ENCODE measurements at places on chromosomes 2 and 18. TPM values are rescaled to one million over a fixed set of nuclear protein-coding genes. Genes with fewer than 3 reads are reported as not detected.

DNA sequence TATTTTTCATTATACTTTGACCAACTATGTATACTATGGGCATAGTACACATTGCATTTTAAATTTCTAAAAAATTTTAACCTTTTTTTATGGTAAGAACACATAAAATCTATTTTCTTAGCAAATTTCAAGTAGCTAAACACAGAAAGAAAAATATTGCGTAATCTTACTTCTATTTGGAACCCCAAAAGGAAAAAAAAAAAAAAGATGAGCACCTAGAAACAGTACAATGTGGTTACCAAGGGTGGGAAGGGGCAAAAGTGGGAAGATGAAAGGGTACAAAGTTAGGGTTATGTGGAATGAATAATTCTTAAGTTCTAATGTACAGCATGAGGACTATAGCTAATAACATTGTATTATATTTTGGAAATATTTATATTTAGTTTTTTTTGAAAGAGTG lies 205.0 kb upstream of the EPHA4 start:
- DNase-seq: no peak

The SERPINB13 gene
- not detected for polyA plus RNA-seq

The LAMA3 gene
- 0.75 TPM for polyA plus RNA-seq

GRCh38 chr2:171941316-171941699 lies 19.0 kb downstream of the HAT1 start:
- no peak for DNase-seq

GRCh38 chr2:117835990-117836760 lies 21.7 kb downstream of the DDX18 start:
- DNase-seq: peak; percentile 76

DNA sequence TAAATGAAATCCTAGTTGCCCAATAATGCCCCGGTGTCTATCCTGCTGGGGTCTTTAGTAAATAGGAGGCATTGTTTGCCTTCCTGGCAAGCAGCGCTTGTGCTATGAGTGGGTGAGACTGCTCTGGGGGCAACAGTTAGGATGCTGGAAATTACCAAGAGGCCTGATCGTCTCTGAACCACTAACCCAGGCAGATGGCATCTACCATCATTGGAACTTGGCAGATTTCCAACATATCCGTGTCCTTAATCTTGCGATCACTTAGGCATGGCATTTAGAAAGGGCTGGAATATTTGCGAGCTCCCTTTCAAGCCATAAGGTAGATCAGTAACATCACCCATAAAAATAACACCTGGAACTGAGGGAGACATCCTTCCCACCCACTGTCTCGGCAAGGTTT lies 18.8 kb upstream of the SH3RF3 start:
- DNase-seq: no peak

DNA sequence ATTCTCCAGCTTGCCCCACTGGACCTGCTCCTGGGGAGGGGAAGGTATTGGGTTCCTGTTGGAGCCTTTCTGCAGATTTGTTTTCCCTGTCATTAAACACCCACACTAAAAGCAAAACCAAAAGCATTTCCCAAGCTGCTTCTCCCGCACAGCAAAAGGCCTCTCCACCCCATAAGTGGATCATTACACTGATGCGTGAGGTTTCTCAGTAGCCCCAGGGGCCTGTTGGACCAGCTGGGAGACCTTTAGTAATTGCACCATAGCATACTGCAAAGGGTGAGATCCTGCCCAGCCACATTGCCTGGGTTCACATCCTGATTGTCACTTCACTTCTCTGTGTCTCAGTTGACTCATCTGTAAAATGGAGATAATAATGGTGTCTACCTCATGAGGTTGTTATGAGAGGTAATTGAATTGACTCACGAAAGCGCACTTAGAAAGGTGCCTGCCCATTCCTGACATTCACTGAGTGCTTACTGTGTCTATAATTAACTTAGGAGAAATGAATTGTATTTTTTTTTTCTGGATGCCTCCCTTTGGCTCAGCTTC lies 43.9 kb downstream of the TOGARAM2 start:
- no peak for DNase-seq

DNA sequence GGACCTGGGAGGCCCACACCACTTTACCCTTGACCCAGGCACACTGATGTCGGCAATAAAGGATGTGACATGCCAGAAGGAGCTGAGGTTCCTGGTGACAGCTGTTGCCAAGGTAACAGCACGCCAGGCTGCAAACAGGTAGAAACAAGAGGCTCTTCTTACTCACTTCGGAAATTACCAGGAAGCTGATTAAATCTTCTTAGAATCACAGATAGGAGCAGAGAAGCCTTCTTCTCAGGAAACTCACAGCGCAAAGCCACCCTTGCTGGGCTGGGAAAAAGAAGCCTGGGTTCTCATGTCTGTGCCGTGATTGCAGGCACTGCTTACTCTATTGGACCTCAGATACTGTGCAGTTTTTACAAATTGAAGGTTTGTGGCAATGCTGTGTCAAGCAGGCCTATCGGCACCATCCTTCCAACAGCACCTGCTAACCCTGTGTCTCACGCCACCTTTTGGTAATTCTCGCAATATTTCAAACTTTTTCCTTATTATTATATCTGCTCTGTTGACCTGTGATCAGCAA lies 61.0 kb upstream of the TAF1B start:
- no peak for DNase-seq

- peak; percentile 13 for DNase-seq
Observed at GRCh38 chr2:64391424-64391823, 62.5 kb upstream of the LGALSL start.

DNA sequence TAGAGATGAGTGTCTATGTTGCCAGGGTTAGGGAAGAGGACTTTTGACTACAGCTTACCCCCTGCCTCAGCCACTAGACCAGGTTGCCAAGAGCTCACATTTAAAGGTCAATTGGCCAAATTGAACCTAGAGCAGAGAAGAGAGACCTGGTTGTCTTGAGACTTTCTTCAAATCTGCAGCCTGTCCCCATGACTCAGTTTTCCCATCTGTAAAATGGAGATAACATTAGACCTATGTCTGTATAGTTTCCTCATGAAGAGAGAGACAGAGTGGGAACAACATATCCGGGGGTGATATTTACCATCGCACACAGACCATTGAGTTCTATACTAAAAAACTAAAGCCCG lies 1.6 kb upstream of the LIPG start:
- no peak for DNase-seq

DNA sequence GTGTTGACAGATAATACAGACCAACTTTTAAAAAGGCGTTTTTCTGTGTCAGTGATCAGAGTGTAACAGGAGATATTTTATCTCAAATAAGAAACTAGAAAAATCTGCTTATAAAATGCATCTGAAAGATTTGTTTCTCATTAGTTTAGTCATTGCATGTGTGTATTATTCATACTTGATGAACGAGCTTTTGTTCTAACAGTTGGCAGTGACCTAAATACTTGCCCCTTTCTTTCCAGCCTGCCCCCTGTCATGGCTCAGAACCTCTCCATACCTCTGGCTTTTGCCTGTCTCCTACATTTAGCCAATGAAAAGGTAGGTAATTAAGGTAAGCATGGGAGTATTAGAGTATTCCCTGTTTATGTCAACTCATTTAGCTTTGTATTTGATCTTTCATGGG lies 33.6 kb downstream of the NCAPH start:
- no peak for DNase-seq

GRCh38 chr2:129934044-129934822 lies 45.2 kb upstream of the RAB6C start:
- no peak for DNase-seq

The POTEI gene
- polyA plus RNA-seq: not detected

- no peak for DNase-seq
Observed at GRCh38 chr18:10184776-10185175, 269.7 kb upstream of the APCDD1 start.

DNA sequence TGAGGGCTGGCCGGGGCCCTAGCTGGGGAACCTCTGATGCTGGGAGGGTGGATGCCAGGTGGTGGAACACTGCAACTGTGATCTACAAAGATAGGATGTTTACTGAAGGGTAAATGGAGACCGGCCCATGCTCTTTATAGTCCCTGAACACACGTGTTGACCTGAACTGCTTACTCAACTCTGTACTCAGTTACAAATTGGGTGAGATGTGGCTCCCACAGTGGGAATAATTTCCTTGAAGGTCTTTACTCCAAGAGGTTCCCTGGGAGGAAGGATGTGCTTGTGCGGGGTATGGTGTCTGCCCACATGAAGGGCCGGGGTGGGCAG lies 254.1 kb downstream of the PRKCE start:
- no peak for DNase-seq

DNA sequence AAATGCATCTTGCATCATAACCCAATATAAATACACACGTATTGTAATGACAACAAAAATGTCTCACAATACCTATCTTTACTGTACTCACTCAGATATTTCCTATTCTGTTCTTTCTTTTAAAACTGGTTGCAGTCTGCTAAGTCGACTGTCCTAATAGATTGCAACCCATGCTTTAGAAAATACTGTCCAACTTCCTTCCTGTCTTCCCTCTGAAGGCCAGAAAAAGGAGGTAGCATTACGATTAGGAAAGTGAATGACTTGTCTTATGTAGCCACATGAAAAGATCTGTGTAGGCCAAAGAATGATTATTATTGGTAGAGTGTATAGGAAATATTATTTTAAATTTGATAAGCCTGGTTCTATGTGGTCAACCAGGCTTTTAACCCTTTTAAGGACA lies 134.1 kb downstream of the FAM210A start:
- DNase-seq: no peak

- DNase-seq: peak; percentile 95
Observed at GRCh38 chr2:152497481-152498052, 162.6 kb downstream of the FMNL2 start.

The BBS5 gene
- polyA plus RNA-seq: 4.6 TPM

GRCh38 chr2:60834270-60834717 lies 47.1 kb upstream of the REL start:
- no peak for DNase-seq

- peak; percentile 23 for DNase-seq
Observed at GRCh38 chr2:168663993-168664392, 138.4 kb upstream of the NOSTRIN start.

- DNase-seq: no peak
Observed at GRCh38 chr18:24491927-24492834, 31.7 kb downstream of the HRH4 start.

DNA sequence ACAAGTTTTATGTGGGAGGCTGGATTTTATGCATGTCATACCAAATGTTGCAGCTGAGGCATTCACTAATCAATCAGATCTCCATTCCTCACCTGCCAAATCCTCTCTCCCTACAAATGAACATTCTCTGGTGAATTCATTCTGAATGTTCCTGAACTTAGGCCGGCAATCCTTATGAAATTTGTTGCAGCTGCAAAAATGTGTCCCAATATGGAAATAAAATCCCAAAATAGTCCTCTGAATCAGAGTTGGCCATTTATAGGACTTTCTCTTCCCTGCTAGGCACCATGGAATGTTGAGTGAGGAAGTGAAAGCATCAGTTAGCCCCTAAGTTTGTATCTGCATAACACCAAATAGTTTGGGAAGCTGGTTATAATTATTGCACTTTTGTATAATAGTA lies 25.6 kb downstream of the GCA start:
- DNase-seq: no peak

The LHCGR gene
- polyA plus RNA-seq: 0.12 TPM

- no peak for DNase-seq
Observed at GRCh38 chr2:6535572-6535971, 330.1 kb downstream of the CMPK2 start.

DNA sequence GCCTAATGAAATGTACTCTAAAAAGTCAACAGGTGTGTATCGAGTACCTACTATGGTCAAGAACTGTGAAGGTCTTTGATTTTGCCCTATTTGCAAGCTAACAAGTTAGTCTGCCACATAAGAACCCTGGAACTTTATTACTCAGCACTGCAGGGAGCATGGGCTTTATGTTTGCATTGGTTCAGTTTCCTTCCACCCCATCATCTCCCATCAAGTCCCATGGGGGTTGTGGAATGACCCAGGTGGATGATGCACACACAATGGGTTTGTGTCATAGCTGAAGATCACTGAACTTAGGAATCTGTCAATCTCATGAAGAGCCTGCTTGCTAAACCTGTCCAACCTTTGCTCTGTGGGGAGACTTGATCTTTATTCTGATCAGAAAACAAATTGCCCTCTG lies 265.5 kb downstream of the RPRM start:
- no peak for DNase-seq

The LRRC30 gene
- not detected for polyA plus RNA-seq

DNA sequence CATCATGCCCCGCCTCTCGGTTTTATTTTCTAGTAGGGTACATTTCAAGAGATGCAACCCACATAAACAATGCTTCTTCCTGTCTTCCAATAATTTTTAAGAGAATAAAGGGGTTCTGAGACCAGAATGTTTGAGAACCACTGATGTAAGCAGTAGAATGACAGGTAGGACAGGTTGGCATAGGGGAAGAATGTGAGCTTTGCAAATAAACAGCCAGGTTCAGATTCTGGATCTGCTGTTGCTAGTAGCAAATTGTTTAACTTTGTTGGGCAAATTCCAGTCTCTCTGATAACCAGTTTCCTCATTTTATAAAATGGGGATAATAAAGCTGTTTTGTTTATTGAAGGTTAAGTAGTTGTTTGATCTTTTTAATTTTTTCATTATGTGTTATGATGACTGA lies 32.8 kb downstream of the SOCS6 start:
- no peak for DNase-seq

The POTEC gene
- polyA plus RNA-seq: not detected

DNA sequence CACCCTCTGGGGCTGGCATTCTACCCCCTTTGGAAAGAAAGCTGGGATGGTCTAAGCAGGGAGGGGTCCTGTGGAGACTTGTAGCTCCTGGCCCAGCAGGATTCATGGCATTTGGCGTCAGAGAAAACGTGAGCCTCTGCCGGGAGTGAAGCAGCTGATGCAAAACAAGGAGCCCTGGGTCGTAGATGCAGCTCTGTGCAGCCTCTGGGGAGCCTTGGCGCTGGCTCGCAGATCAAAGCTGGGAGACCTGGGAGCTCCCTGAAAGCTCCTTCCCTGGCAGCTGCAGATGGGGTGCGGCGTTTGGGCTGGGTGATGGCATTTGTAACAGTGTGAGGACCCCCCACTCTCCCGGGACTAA lies 148.3 kb downstream of the KLHL29 start:
- no peak for DNase-seq

DNA sequence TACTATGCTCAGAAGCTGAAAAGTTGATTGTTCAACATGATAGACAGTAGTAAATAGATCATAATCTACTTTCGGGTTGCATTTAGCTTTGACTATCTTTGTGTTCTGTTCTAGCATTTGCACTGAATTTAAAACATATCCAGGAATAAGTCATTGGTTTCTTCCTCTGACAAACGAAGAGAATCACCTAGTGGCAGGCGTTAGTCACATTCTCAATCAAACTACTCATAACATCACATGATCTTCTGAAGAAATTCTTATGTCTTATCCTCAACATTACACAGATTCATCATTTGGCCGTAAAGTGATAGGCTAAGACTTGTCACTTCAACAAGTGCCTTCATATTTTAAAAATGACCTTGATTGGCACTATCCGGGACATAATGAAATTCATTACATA lies 63.6 kb upstream of the TTC21B start:
- DNase-seq: no peak

DNA sequence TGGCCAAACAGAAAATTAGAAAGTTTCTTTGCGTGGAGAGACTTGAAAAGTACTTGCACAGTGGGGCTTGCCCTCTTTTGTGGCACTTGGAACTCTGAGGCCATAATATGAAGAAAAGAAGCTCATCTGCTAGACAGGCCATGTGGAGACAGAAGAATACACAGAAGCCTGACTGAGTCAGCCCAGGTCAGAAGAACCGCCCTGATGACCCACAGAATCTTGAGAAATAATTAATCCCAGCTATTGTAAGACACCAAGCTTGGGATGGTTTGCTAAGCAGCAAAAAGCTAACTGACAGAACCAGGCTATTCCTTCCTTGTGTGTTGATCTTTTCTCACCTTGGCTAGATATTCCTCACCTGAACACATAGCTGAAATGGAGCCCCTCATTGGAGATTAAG lies 33.7 kb downstream of the G6PC2 start:
- DNase-seq: no peak

All from fibroblast of lung (primary cell).